Immature natural killer cell (primary cell): ENCODE measurements at places on chromosomes 3 and 15.
A peak's percentile ranks its signal among the peaks of the same experiment; 100 is the strongest.

- DNase-seq, result no peak
Observed at GRCh38 chr3:99087277-99087676, 185.8 kb upstream of the DCBLD2 start.

DNA sequence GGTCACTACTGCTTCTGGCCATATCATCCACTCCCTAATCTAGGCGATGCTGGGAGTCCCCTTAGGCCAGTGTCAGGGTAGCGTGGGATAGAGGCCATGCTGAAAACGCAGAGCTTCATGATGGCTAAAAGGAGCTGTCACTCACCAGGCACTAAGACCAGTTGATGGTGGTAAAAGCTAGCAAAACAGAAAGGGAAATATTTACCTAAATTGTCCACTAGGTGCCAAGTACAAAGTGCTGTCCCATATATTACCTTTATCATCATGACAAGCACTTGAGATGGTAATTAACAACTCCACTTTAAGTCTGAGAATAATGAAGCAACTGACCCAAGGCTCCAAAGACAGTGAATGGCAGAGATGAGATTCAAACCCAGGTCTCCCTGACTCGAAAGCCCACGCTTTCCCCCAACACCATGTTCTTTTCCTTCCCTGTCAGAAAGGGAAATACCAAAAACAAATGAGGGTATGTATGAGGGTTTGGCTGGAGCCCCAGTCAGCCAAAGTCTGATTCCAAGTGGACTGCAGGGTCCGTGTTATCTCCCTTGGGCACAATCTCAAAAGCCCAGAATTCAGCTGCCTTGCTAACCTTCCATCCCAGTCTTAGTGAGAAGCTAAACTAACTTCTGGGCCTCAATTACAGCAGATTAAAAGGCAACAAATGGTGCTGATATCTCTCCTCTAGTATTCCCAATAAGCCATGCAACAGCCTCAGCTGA is 84.7 kb downstream of the RBPMS2 start:
- no peak for DNase-seq

GRCh38 chr3:42216931-42217333 is 49.1 kb downstream of the CCK start:
- DNase-seq, result peak; percentile 16

DNA sequence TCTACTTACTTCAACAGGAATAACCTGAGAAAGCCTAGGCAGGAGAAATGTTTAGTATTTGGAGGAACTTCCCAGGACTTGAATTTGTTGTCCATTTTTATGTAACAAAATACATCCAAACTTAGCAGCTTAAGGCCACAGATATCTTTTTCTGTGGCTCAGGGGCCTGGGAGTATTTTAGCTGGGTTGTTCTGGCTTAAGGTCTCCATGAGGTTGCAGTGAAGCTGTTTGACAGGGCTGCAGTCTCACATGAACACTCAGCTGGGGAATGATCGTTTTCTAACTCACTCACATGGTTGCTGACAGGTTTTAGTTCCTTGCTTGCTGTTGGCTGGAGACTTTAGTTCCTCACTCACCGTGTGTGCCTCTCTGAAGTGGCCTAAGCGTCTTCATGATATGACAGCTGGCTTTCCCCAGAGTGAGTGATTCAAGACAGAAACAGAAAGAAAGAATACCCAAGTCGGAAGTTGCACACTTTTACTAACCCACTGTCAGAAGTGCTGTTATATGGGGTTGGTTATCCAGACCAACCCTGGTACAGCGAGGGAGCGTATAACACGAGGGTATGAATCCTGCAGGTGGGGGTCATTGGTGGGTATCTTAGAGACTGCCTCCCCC is 229.7 kb upstream of the TBL1XR1 start:
- DNase-seq, result peak; percentile 35

DNA sequence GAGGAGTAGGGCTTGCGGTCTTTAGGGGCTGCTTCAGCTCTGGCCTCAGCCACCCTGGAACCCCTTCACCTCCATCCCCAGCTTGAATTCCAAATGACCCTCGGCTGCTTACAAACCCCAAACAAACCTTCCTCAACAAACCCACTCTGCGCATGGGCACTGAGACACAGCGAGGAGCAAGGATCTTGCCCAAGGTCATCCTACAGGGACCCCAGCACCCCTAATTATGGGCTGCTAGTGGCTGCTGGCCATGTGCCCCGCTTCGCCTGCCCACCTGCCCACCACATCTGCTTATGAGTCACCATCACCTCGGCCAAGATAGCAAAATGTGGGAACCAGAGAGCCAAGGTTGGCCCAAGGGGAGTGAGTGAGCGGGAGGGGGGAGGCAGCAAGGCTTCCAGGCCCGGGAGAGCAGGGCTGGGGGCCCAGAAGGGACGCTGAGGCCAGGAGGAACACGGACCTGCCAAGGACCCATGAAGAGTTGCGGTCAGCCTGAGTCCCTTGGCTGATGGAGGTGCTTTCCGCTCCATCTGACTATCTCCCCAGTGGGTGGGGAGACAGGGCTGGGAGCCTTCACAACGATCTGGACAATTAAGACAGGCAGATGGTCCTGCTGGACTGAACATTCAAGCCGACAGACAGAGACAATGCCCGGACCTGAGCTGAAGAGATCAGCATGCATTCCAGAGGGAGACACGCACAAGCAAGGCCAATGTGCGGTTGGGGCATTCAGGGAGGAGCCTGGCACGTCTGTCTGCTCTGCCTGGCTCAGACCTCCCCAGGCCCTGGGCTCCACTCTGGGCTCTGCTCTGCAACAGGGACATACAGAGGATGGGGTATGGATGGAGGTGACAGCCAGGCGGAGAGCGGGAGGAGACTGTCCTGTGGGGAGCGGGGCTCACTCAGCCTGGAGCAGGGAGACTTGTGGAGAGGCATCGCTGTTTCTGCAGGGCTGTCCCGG is 10.8 kb upstream of the GRIP2 start:
- DNase-seq, result no peak
